ENCODE measurements at places on chromosomes 5 and 9.

GRCh38 chr9:4048441-4048840 lies 251.4 kb downstream of the GLIS3 start:
- no peak for DNase-seq

DNA sequence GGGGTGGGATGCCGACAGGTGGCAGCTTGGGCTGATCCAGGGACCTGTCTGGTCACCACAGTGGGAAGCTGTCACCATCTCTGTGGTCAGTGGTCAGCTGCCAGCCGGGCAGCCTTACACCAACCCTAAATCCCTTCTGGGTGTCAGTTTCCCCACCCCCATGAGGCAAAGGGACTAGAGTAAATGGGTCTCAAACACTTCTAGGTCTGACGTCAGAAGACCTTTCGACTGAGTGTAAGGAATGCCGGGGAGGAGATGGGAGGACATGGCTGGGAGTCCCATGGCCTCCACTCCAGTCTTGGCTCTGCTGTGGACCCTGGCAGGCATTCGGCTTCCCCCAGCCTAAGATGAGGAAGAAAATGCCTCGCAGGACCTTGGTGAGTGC lies 40.3 kb upstream of the SLC25A51 start:
- no peak for DNase-seq

GRCh38 chr5:54243483-54244080 lies 66.8 kb downstream of the ARL15 start:
- DNase-seq: no peak

DNA sequence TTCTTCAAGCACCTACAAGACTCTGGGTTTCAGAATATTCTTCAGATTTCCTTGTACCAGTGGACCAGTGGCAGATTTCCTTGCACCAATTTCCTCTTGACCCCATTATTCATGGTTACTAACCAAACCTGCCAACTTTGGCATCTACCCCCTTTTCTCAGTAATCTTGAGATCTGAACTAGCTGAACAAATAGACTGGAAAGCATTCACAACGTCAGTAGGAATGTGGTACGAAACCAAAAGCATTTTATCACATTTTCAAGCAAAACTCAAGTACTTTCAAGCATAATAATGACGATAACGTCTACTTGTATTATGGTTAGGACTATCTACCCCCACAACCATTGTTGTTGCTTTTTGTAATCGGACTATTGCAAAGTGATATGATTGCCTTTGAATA lies 1217.3 kb downstream of the PTPRD start:
- no peak for DNase-seq
